ENCODE measurements at places on chromosomes 4 and X.

- peak; percentile 76 for DNase-seq
Observed at GRCh38 chr4:101020956-101021355, 326.4 kb downstream of the PPP3CA start.

- DNase-seq: peak; percentile 66
Observed at GRCh38 chrX:151722241-151722846, 6.5 kb downstream of the FATE1 start.

GRCh38 chr4:60189286-60189685 is 1010.8 kb upstream of the ADGRL3 start:
- no peak for DNase-seq

DNA sequence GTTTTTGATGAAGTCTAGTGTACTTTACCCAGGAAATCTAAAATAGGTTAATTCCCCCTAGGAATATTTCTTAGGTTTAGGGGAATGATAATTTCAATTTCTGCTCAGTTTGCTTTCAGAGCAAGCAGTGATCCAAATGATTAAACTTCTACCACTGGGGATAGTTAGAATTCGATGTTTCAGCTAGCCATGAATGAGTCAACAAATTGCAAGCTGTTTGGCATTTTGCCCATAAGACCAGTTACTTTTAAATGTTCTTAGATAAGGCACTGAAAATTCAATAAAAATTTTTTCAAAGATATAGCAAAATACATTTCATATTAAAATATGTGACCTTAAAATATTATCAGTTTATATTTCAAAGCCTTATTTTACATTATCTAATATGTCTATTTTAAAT is 993.6 kb downstream of the ARAP2 start:
- DNase-seq: no peak

DNA sequence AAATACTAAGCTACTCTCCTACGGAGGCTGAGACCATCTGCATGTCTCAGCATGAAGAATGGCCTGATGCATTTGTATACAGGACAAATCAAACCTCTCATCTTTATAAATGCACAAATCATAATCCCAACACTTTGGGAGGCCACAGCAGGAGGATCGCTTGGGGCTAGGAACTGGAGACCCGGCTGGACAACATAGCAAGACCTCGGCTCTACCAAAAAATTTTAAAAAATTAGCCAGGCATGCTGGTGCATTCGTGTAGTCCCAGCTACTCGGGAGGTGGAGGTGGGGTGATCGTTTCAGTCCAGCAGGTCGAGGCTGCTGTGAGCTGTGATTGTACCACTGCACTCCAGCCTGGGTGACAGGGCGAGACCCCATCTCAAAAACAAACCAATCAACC is 262.8 kb downstream of the DHRSX start:
- DNase-seq: no peak

DNA sequence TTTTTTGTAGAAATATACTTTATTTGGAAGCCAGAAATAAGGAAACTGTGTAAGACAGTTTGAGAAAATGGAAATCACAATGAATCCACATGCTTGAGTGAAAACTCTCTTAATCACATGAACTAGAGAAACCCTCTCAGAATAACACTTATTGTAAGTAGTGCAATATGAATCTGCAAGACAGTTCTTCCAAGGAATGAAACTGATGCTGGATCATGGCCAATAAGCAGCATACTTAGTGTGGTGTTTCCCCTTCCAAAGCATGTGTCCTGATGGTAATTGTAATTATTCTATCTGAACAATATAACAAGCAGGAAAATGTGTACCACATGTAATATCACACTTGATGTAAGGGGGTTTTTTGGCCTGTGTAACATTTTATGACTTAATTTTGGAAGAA is 1870.5 kb upstream of the TENM3 start:
- no peak for DNase-seq

DNA sequence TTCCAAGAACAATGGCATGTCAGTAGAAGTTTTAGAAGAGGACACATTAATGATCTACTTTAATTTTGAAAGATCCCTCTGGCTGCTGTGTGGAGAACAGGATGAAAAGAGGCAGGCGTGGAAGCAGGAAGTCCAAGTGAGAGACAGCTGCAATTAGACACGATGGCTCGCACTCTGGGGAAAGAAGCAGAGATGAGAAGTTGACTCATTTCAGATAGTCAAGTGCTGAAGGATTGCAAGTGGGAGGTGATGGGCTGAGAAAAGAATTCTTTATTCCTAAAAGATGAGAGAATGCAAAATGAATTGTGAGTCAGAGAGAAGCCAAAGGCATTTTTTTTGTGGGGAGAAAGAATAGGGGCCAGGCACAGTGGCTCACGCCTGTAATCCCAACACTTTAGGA is 16.5 kb downstream of the RXFP1 start:
- DNase-seq: no peak

DNA sequence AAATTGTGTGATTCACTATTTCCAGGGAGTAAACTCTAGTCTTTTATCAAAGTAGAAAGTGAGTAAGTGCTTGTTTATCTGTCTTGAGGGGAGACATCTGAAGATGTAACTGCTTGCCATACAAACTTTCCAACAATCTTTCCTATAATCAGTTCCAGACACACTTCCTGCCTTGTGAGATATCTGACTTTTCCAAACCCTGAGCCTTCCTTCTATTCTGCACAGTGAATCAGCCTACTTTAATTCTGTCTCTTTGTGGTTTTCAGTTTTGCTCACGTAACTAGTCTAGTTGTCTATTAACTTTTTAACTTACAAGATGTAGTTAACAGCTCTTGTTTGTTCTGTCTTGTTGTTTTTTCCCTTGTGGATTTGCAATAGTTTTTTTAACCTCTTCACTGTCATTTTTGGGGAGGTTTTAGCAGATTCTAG is 947.8 kb downstream of the C4orf33 start:
- no peak for DNase-seq

GRCh38 chr4:187238646-187239045 is 515.0 kb upstream of the FAT1 start:
- no peak for DNase-seq

- no peak for DNase-seq
Observed at GRCh38 chr4:69907151-69907550, 23.7 kb upstream of the CSN1S1 start.

DNA sequence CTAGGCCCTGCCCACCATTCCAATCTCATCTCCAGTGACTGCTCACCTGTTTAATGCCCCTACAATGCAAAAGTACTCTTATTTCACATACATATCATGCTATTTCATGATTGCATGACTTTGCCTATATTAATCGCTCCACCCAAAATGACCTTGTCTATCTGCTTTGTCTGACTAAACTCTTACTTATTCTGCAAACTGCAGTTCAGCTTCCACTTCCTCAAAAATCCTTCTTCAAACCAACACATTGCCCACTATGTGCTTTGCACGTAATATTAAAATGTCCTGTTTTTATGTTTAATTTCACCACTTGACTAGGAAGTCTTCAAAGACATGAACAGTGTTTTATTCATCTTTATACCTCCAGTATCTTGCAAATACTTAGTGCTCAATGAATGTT is 229.6 kb downstream of the OPHN1 start:
- no peak for DNase-seq

DNA sequence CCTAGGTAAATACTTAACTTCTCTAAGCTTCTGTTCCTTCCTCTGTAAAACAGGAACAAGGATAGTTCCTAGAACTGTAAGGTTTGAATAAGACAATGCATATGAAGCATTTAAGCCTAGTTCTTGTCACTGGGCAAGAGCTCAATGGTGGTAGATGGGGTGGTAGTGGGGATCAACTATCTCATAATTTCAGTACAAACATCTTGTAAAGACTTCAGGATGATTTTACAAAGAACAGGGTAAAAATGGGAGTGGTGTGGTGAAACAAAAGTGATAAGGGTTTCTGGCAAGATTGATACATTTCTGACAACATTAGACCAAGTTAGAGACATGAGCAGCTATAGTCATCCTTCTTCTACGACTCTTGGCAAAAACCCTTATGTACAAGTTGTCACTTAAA is 137.8 kb downstream of the SCFD2 start:
- DNase-seq: no peak

DNA sequence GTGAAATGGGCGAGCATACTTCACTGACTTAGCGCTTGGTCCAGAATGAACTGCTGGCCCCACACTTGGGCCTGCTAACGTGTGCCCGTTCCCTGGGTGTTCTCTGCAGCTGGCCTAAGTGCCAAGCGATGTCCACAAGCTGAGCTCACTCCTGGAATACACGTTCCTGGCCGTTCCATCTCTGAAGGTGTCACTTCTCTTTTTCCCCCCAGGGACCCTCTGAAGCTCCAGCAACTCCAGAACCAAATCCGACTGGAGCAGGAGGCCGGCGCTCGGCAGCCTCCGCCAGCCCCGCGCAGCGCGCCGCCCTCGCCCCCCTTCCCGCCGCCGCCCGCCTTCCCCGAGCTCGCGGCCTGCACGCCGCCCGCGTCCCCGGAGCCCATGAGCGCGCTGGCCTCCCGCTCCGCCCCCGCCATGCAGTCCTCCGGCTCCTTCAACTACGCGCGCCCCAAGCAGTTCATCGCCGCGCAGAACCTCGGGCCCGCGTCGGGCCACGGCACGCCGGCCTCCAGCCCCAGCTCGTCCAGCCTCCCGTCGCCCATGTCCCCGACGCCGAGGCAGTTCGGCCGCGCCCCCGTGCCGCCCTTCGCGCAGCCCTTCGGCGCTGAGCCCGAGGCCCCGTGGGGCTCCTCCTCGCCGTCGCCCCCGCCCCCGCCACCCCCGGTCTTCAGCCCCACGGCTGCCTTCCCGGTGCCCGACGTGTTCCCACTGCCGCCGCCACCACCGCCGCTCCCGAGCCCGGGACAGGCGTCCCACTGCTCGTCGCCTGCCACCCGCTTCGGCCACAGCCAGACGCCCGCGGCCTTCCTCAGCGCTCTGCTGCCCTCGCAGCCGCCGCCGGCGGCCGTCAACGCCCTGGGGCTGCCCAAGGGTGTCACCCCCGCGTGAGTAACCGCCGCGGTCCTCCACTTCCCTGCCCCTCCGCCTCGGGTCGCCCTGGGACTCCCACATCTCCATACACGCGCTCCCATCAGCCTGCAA is 132.3 kb downstream of the CBR4 start:
- DNase-seq: peak; percentile 45

GRCh38 chrX:118751950-118752783 is 24.8 kb downstream of the IL13RA1 start:
- peak; percentile 80 for DNase-seq

GRCh38 chr4:13783800-13784411 is 156.4 kb upstream of the BOD1L1 start:
- no peak for DNase-seq

- no peak for DNase-seq
Observed at GRCh38 chr4:90542216-90542615, 415.0 kb downstream of the CCSER1 start.

DNA sequence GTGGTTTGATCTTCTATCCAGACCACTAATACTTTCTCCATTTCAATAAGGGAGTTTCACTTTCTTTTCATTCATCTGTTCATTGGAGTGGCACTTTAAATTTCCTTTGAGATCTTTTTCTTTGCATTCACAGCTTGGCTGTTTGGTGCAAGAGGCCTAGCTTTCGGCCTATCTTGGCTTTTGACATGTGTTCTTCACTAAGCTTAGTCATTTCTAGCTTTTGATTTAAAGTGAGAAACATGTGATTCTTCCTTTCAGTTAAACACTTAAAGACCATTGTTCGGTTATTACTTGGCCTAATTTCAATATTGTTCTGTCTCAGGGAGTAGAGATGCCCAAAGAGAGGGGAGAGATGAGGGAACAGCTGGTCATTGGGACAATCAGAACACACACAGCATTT is 24.3 kb downstream of the CXCL13 start:
- no peak for DNase-seq

DNA sequence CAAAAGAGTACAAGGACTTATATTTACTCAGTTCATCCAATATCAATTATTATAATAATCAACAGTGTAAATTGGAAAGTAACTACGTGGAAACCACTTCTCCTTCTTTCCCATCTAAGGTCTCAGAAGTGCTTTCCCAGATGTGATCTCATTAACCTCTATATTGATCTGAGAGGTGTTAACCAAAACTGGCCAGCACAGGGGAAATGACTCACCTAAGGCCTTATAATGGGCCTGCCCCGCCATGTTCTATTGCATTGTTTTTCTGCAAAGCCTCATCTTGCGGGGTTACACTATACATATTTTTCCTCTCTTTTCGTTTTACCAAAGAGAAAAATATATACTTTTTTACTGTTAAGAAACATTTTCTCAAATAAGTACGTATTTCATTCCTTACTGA is 20.5 kb downstream of the RAB40A start:
- no peak for DNase-seq

DNA sequence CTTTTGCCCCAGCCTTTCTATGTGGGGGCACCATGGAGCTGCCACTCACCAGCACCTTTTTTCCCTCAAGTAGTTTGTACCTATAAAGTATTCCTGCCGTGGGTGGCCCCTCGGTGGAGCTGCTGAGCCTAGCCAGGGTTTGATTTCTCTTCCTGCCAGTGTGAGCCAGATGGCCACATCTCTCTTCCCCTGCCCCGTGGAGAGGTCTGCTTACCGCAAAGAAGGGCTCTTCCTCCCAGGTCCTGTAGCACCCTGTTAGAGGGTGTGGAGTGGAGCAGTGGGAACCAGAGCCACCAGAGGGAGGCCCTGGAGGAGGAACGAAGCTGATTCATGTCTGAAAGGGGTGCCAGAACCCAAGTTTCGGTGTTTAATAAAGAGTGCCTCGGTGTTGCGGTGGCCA is 95.4 kb downstream of the PTTG2 start:
- no peak for DNase-seq

DNA sequence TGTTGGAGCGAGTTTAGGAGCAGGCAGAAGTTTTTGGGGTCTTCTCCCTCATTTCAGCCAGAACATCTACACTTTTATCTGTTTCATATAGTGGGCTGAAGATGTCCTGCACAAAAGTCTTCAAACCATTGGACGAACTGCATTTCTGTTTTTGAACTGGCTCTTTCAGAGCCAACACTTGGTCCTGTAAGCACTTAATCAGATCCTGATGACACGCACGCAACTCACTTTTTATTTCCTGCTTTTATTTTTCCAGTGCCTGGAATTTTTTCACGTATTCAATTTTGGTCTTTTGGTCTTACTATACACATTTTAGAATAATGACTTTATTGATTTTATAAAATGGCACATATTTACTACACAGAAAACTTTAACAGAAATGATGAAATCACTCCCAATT is 40.2 kb upstream of the NKX3-2 start:
- DNase-seq: no peak

GRCh38 chrX:118976599-118977340 is 2.4 kb downstream of the LONRF3 start:
- peak; percentile 48 for DNase-seq

DNA sequence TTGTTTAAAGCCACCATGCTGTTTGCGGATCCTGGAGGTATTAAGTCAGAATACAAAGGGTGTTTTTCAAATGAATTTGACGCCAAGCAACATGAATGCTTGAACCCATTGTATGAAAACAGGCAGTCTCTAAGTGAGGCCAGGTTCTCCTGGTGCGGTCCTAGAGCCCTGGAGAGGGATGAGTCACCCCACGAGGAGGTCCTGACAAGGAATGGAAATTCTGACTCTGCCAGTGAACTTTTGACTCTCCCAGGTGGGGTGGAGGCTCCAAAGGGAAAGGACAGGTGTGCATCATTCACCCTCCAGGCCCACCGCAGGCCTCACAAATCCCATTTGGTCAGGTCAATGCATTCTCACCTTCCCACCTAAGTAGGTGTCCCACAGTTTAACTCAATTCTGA is 1.5 kb downstream of the TRIM2 start:
- DNase-seq: no peak

All from NB4 (cell line).